ENCODE measurements at places on chromosomes 7 and 10. TPM values are rescaled to one million over a fixed set of nuclear protein-coding genes. Genes with fewer than 3 reads are reported as not detected.
A peak's percentile ranks its signal among the peaks of the same experiment; 100 is the strongest.

GATA3 gene
- total RNA-seq = 7.7 TPM

KLF14 gene
- not detected for total RNA-seq

DNA sequence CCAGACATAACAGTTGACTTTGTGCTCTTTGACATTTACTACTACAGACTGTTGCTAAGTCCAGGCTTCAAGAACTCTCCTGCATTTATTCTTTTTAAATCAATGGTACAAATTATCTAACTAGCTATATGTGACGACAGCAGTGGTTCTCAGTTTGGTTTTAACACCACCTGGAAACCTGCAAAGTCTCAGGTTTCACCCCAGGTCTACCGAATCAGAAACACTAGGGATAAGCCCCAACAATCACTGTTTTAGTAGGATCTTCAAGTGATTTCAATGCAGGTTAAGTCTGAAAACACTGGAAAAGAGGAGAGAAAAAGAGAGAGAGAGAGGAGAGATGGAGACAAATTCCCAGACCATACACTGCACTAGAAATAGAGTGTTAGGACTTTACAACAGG lies 519.0 kb downstream of the PCDH15 start:
- DNase-seq = no peak

GRCh38 chr7:138980563-138981291 lies 462 bp downstream of the KIAA1549 start:
- DNase-seq = peak; percentile 17

ATRNL1 gene
- total RNA-seq = 0.50 TPM

GRCh38 chr7:30846378-30846777 lies 65.3 kb upstream of the AQP1 start:
- DNase-seq = peak; percentile 85

DNA sequence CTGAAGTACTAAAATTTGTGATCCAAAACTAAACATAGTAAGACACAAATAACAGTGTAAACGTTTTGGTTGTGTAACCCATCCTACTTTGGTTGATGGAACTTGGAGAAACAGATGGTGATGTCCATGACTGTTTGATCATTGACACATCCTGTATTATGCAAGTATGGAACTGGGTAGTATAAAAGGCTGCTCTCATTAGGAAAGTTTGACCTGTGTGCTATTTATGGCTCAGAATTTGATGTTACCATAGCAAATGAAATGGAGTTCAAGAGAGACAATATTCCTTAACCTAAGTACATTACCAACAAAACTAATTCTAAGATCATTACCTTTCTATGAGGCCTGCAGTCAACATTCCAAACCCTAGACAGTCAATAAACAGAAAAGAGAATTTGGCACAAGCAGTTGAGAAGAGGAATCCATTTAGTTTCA lies 39.9 kb downstream of the DKK1 start:
- peak; percentile 59 for DNase-seq

DNA sequence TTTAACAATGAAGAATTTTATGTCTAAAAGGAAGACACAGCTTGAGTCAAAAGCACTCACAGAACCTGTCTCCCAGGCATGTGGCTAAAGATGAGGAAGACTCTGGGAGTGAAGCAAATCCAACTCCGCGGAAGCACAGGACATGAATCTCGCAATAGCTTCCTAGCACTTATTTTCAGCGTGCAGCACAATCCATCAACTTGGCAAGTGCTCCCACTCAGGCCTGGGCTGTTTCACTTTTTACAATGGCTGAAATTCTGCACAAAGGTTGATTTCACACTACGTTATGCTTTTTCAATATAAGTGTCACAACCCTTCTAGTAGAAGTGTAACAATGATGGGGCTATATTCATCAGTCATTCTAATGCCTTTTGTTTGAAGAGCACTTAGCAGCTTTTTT lies 180.2 kb downstream of the XPNPEP1 start:
- no peak for DNase-seq

DNA sequence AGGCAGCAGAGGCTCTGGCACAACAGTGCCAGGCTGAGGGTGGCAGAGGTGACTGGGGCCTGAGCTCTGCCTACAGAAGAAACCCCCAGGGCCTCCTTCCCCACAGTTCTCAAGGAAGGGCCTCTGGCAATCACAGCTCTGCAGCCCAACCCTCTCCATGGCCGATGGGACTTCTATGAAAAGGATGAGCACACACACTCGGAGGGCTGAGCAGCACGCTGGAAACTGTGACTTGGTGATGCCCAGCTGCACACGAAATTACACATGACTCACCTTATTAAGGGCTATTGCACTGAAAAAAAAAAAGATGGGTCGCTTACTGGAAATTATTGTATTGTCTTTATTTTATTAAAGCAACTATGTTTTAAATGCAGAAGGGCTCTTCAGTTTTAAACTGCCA lies 42.9 kb upstream of the LRRC18 start:
- DNase-seq = no peak

GARIN1A gene
- total RNA-seq = 1.2 TPM

GRCh38 chr7:106070201-106070551 lies 41.9 kb downstream of the SYPL1 start:
- peak; percentile 67 for DNase-seq

TMEM273 gene
- total RNA-seq = not detected

DNA2 gene
- 3.8 TPM for total RNA-seq

C7orf57 gene
- 2.6 TPM for total RNA-seq

STAMBPL1 gene
- total RNA-seq = 2.2 TPM

DNA sequence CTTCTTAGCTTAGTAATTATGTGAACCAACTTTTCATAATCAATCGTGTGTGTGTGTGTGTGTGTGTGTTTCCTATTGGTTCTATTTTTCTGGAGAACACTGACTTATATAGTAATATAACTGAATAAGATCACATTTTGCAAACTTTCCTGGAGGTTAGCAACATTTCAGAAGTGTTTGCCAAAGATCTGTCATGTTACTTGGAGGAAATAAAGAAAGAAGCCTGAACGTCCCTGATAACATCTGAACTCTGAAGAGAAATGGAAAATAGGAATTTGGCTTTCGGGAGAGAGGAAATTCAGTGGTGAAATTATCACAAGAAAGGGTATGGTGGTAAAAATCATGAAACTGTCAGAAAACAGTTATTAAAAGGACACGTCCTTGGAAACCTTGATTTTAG lies 984.4 kb upstream of the AUTS2 start:
- DNase-seq = no peak

DNA sequence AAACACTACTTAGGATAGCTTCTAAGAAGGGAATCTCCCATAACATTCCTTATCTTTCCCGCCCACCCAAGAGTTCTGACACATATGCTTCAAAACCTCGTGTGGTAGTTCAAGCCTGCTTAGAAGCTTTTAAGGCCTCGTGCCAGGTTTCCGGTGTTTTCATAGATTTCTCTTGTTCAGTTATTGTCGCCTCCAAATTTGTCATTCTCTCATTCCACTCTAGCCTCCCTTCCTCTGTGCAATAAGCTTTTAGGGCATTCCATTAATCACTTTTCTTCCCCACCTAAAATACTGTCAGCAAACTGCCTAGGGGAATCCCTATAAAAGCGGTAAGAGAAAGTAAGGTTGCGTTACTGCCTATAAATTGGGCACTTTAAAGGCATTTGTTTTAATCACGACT lies 718 bp upstream of the BPGM start:
- DNase-seq = no peak

- DNase-seq = no peak
Measured at GRCh38 chr10:123550675-123551096, 115.5 kb upstream of the GPR26 start.

MSMB gene
- total RNA-seq = not detected

DNA sequence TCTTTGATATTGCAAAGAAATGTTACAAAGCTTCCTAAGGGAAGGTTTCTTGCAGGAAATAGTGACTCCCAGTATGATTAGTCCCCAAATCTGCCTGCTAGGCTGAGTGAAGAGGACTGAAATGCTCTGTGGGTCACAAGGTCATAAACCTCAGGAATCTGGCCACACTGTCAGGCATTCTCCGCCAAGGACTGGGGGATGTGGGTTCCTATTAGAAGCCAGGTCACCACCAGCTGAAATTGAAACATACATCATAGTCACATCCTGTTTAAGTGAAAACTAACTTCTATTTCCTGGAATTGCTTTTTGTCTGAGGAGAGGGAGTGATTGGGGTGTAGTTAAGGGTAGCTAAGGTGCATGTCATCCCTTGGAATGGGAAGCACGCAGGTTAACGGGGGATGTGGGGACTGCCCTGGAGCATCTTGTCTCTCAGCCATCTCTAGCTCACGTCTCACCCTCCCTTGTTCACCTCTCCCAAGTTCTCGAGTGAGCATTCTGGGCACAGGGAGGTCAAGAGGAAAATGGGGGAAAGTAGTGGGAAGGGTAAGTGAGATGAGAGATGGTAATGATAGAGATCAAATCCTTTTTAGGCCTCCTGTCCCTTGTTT lies 12.0 kb upstream of the GSAP start:
- peak; percentile 63 for DNase-seq

ADIRF gene
- 247 TPM for total RNA-seq

- DNase-seq = no peak
Measured at GRCh38 chr10:34719328-34719727, 95.8 kb downstream of the PARD3 start.

- no peak for DNase-seq
Measured at GRCh38 chr10:37067576-37067975, 57.8 kb upstream of the ANKRD30A start.

DNA sequence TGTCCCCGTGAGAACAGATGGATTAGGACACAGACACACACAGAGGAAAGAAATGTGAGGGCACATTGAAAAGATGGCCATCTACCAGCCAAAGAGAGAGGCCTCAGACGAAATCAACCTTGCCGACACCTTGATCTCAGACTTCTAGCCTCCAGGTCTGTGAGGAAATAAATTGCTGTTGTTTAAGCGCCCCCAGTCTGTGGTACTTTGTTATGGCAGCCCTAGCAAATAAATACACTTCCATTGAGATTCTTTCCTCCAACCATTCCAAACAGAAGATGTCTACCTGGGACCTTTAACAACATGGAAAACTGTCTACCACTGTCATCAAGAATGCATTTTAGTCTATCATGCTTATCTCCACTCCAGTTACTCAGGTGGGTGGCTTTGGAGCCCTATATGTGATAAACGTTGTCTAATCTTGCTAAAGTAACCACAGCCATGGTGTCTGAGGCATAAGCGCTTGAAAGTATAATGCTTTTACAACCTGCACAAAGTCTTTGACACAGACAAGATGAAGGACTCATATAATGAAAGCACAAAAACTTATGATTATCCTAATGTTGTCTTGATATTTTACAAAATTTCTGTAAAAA lies 244.3 kb downstream of the MTERF1 start:
- DNase-seq = peak; percentile 30
